ENCODE measurements at places on chromosomes 12 and 14. TPM values are rescaled to one million over a fixed set of nuclear protein-coding genes. Genes with fewer than 3 reads are reported as not detected.

Gene HNF1A
- total RNA-seq, result not detected

Gene RD3L
- not detected for total RNA-seq

Gene TROAP
- total RNA-seq, result 40.1 TPM

Gene SPTB
- total RNA-seq, result not detected

Gene MYH6
- not detected for total RNA-seq

Gene KRT85
- not detected for total RNA-seq

Gene GDF3
- not detected for total RNA-seq

Gene NGB
- not detected for total RNA-seq

Gene PPP1R36
- 0.30 TPM for total RNA-seq

Gene PTPRO
- total RNA-seq, result 0.15 TPM

Gene CLEC4D
- total RNA-seq, result not detected

Gene ART4
- total RNA-seq, result not detected

Gene SYNDIG1L
- total RNA-seq, result not detected

Gene IGF1
- total RNA-seq, result not detected

Gene ITGB7
- under 0.01 TPM for total RNA-seq

Gene SPATA7
- 11.9 TPM for total RNA-seq

Gene PTPN21
- total RNA-seq, result 5.5 TPM

Gene SLC25A47
- not detected for total RNA-seq

Gene NDRG2
- 1.5 TPM for total RNA-seq

Gene PTCSC3
- total RNA-seq, result not detected

Gene NTS
- total RNA-seq, result not detected

Gene RERGL
- not detected for total RNA-seq

Gene ST8SIA1
- 0.89 TPM for total RNA-seq

Gene CCDC184
- 0.34 TPM for total RNA-seq

Gene LRR1
- 28.8 TPM for total RNA-seq

Gene FAM90A1
- 0.17 TPM for total RNA-seq

Gene OTOGL
- total RNA-seq, result 0.17 TPM

Gene STAC3
- total RNA-seq, result 0.50 TPM

Gene C12orf50
- not detected for total RNA-seq

Gene CIDEB
- total RNA-seq, result 1.3 TPM

Gene KRT77
- not detected for total RNA-seq

Gene VDR
- 3.5 TPM for total RNA-seq

Gene ETFBKMT
- total RNA-seq, result 2.2 TPM

Gene REM2
- 0.30 TPM for total RNA-seq

Gene NANOG
- total RNA-seq, result not detected

Gene FGF23
- not detected for total RNA-seq

Gene ANKS1B
- not detected for total RNA-seq

Gene RPS29
- total RNA-seq, result 5,089 TPM

Gene PIP4P1
- 19.2 TPM for total RNA-seq

Gene ALX1
- 0.45 TPM for total RNA-seq

Gene SELPLG
- 0.74 TPM for total RNA-seq

Gene DNAL1
- 3.0 TPM for total RNA-seq

Gene PLEKHG7
- not detected for total RNA-seq

Gene RNU6-7
- not detected for total RNA-seq

Gene BEST3
- total RNA-seq, result not detected

Gene PIP4K2C
- total RNA-seq, result 14.3 TPM
